ENCODE measurements at places on chromosomes 16 and 17. TPM values are rescaled to one million over a fixed set of nuclear protein-coding genes. Genes with fewer than 3 reads are reported as not detected.

DNA sequence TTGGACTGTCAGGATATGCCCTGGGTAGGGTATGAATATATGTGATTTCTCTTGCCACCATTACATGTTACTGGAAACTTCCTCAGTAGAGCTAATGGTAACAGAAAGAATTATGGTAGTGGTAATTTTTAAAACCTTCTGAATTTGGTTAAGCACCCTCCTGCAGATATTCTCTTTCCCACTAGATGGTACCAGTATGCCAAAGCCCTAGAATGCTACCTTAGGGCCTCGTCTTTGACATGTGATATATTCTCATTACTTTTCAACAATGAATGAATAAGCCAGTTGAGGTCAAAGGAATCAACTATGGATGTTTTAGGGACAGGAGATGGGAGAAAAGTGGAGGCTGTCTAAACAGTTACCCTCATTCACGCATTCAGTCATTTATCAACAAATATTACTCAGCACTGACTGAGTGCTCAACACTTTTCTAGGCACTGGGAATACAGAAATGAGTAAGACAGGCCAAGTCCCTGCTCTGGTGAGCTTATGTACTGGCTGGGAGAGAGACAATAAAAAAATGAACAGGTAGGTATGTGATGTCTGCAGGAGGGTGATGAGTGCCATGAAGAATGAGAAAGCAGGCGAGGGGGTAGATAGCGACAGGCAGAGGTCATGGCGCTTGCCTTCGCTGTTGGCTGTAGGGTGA is 14.7 kb downstream of the CDH13 start:
- DNase-seq: no peak

- DNase-seq: no peak
Measured at GRCh38 chr16:57192720-57193486, 6.8 kb downstream of the RSPRY1 start.

DNA sequence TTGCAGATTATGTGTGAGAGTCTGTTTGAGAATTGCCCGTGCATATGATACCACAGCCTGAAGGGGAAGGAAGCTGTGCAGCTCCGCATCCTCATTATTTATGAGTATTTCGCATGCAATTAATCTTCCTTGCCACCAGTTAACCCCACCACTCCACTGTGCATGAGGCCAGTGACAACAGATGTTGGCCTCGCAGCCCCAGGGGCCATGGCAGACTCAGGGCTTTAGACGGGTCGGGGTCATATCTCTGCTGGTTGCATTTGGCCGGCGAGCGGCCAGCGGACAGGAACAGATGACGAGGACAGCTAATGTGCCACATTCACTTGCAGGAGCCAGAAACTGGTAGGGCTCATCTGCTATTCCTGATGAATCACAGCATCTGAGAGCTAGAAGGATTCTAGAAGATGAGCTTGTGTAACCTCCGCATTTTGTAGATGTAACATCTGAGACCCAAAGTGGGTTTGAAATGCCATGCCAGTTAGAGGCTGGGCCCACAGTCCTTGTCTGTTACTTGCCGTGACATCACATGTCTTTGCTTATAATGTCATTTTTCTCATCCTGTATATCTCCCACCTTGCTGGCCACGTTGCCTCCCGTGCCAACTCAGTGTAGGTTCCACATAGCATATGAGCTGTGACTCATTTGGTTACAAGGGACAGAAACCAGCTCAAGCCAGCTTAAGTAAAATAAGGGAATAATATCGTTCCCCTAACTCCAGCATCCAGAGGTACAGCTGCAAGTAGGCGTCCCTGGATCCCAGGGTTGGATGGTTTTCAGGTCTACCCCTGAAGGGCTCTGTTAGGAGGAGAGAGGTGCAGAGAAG is 137.2 kb downstream of the SNX29 start:
- no peak for DNase-seq

DNA sequence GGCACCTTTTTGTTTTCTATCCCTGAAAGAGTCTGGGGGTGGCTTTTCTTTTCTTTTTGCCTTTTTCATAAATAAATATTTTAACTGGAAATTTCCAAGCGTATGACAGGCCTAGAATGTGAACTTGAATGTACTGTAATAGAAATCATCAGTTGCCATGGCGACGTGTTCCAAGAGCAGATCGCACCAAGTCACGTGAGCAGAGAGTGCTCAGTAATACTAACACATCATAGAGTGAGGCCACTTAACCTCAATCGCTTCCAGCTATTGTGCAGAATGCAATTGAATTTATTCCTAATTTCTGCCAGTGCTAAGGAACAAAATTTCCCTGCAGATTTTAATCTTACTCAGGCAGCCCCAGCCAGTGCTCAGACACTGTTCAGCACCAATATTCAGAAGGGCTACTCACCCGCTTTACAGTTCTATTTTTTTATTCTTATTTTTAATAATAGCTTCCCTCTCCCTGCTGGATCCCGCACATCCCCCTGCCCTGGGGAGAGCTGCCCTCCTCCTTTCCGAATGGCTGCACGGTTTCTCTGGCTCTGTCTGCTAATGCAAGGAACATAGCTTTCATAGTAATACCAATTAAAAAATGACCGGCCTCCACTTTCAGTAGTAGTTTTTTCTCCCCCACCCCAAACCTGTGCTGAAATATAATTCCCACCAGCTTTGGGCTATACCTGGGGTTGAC is 26.2 kb upstream of the PMFBP1 start:
- no peak for DNase-seq

- DNase-seq: no peak
Measured at GRCh38 chr17:17088086-17088485, 45.8 kb downstream of the MPRIP start.

GRCh38 chr16:58882292-58882691 is 148.2 kb upstream of the GOT2 start:
- DNase-seq: no peak

- no peak for DNase-seq
Measured at GRCh38 chr16:68436581-68436980, 11.7 kb downstream of the SMPD3 start.

DNA sequence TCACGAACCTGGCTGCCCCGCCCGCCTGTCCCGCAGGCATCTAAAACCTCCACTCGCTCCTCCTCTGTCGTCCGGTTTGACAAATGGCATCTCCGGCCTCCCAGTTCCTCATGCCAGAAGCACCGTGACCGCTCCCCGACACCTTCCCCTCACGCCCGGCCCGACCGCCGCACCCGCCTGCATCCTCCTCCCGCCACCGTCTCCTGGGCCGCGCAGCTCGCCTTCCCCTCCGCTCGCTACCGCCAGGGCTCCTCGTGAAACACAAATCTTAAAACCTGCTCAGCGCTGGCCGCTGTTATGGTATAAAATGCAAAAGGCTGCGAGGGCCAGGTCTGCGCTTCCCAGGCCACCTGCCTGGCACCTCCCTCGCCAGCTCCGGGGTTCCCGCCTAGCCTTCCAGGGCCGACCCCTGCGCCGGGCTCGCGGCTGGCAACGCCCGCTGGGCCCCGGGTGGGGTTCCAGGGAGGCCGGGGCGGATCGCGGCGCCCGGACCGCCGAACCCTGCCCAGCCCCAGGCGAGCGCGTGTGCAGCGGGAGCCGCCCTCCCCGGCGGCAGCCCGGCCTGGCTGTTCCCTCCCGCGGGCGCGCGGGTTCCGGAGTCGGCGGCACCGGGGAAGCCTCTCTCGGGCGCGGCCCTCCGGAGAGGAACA is 488 bp downstream of the SPSB3 start:
- peak; percentile 24 for DNase-seq

Gene PLCG2
- 16.2 TPM for total RNA-seq

Gene NECAB2
- total RNA-seq: not detected

Gene OTOP2
- not detected for total RNA-seq

All from CD8-positive, alpha-beta memory T cell (primary cell).